ENCODE measurements at places on chromosomes 16 and 17.

DNA sequence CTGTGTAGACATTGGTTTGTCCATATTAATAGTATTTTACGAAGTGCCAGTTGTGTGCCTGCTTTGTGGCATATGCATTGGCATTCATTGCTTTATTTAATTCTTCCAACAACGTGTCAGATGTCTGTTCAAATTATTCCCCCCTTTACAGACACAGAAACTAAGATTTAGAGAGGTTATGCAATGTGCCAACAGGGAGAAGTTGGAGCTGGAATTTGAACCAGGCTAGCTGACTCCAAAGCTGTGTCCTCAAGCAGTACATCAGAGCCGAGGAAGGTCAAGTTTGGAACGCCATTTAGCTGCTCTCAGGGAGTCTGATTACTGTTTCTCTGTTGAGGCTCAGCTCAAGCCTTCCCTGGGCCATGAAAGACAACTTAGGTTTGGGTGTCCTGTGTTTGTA lies 232.3 kb downstream of the WWOX start:
- DNase-seq, result no peak

DNA sequence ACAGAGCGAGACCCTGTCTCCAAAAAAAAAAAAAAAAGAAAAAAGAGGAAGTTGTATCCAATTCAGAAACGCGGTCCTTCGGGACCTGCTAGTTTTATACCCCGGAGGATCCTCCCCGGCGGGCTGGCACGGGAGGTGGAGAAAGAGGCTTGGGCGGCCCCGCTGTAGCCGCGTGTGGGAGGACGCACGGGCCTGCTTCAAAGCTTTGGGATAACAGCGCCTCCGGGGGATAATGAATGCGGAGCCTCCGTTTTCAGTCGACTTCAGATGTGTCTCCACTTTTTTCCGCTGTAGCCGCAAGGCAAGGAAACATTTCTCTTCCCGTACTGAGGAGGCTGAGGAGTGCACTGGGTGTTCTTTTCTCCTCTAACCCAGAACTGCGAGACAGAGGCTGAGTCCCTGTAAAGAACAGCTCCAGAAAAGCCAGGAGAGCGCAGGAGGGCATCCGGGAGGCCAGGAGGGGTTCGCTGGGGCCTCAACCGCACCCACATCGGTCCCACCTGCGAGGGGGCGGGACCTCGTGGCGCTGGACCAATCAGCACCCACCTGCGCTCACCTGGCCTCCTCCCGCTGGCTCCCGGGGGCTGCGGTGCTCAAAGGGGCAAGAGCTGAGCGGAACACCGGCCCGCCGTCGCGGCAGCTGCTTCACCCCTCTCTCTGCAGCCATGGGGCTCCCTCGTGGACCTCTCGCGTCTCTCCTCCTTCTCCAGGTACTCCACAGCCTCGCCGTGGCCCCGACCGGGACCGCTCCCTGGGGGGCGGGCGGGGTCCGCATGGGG lies at the start of gene CDH3:
Gene CDH3, plus strand, starts transcription at position 596 of the 779 bp plus-strand sequence. Its CDS starts 70 bp downstream, at position 666.
- DNase-seq, result no peak

- DNase-seq, result no peak
Measured at GRCh38 chr17:50491505-50491904, 12.8 kb downstream of the RSAD1 start.

DNA sequence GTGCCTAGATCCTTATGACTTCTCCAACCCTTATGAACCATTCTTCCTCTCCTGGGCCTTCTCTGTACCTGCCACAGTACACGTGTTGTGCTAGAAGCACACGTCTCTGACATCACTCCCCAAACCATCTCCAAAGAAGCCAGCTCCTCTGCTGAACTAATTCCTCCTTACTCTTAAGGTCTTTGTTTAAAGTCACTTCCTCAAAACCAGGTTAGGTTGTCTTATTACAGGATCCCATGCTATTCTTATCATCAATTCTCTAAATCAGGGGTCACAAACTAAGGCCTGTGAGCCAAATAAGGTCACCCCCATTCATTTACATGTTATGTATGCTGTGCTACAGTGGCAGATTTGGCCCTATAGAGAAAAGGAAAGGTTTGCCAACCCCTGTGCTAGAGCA lies 4.0 kb downstream of the SUPT6H start:
- no peak for DNase-seq

- no peak for DNase-seq
Measured at GRCh38 chr16:23131436-23131835, 17.8 kb downstream of the USP31 start.
